ENCODE measurements at places on chromosomes 6 and 20.

- no peak for DNase-seq
Measured at GRCh38 chr6:151738267-151738666, 69.2 kb upstream of the ESR1 start.

DNA sequence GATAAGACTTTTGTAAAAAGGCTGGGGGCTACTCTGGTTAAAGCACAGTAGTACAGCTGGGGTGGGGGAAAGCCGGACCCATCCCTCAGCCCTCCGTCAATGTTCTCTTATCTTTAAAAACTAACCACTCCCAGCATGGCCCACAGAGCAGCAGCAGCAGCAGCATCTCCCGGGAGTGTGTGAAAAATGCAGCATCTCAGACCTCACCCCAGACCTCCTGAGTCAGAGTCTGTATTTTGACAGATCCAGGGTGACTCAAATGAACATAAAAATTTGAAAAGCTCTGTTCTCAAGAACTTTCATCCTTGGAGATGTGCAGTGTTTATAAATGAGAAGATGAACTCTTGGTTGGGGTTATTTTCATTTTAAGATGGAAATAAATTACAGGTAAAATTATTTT, 277.7 kb upstream of the ECI2 start:
- DNase-seq = no peak

GRCh38 chr6:36242161-36242560, 27.7 kb upstream of the PNPLA1 start:
- DNase-seq = no peak

- no peak for DNase-seq
Measured at GRCh38 chr6:125198398-125198937, 44.9 kb downstream of the TPD52L1 start.

DNA sequence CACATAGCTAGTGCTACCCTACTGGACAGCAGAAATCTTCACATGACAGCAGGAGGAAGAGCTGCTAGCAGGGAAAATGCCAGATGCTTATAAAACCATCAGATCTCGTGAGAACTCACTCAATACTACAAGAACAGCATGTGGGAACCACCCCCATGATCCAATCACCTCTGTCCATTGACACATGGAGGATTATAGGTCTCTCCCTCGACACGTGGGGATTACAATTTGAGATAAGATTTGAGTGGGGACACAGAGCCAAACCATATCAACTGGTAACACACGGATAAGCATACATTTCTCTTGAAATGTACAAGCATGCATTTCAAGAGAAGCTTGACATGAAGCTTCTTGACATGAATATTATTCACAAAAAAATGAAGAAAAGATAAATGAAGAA, 64.1 kb downstream of the MMS22L start:
- no peak for DNase-seq

DNA sequence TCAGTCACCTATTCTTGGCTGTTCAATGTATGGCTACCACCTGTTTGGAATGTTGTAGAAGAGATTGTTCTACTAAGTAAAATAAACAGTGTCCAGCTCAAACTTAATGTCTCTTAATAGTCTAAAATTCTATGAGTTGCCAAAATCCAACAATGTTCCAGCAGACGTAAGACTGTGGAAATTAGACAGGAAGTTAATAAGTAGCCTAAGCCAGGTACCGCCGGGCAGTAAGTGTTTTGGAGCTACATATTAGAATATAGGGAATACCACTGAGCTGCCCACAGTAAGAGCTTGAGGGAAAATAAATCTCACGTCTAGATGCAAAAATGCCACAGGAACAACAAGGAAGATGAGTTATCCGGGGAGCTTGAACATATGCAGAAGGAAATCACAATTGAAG, 7.8 kb upstream of the MANEA start:
- no peak for DNase-seq

GRCh38 chr20:1637755-1638154, 17.9 kb upstream of the SIRPB1 start:
- no peak for DNase-seq

GRCh38 chr20:44657875-44658274, 6.4 kb upstream of the ADA start:
- no peak for DNase-seq

DNA sequence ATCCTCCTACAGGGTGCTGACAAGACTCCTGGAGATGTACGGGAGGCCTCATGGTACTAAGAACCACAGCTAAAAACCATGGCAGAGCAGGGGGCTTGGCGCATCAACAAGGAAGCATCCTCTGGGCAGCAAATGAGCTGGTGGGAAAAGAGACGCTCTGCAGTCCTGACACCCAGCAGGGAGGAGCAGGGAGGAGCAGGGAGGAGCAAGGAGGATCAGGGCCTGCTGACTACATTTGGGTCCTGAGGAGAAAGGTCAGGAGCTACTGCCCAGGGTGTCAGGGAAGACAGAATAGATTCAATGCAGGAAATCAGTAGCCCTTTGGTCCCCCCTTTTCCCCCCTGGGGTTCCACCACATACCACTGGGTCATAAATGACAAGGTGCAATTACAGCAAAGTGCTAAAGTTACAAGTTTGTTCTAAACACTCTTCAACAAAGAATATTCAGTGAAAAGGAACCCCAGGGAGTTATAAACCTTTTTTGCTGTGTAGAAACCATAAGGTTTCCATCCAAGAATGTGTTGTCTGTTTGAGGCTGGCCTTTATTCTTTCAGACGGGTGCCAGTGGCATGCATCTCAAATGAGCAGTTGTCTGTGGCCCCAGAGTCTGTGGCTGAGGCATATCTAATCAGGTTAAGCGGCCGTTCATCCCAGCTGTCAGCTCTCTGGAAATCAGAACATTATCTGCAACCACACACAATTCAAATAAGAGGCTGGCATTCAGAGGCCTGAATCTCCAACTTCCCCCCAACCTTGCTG, 325.0 kb downstream of the CDC5L start:
- DNase-seq = no peak

DNA sequence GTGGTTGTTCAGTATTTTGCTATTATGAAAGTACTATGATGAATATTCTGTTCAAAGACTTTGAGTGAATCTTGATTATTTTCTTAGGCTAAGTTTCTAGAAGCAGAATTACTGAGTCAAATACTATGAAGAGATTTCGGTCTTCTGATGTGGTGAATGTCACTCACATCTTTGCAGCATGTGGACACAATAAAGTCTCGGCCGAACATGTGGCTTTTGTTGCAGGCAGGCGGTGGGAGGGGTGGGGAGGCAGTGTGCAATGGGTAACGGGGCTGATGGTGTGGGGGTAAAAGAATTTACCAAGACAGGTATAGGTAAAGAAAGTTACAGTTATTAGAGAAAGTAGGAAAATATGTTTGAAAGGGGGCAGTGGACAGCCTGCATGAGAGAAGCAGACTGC, 156.4 kb upstream of the DTNBP1 start:
- no peak for DNase-seq

DNA sequence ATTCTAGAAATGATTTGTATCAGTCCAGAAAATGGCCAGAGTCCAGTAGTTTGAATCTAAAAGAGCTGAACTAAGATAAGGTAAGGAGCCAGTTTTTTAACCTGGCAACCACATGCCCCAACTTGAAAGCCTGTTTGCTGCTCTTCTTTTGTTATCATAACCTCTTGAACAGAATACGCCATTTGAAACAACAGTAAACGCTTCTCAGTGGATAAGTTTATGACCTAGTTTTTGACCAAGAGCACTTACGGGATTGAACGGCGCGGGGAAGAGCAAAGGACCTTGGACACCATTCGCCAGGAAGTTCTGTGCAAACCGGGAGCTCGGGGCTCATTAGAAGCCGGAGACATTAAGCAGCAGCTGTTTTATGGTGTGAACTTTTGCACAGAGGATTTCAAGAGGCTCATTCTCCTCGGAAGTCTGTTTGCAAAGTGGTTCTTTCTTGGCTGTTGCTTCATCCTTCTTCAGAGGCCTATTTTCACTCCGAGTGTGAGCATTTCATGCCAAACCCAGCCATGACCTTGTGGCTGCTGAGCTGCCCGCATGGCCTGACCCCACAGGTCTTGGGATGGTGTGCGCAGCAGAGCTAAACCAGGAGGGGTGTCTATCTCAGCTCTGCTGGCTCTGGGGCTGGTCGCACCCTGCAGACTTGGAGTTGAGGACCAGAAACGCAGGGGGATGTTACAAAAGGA, 215.1 kb downstream of the SOX4 start:
- DNase-seq = no peak

GRCh38 chr6:168385037-168385759, 55.8 kb upstream of the SMOC2 start:
- no peak for DNase-seq

DNA sequence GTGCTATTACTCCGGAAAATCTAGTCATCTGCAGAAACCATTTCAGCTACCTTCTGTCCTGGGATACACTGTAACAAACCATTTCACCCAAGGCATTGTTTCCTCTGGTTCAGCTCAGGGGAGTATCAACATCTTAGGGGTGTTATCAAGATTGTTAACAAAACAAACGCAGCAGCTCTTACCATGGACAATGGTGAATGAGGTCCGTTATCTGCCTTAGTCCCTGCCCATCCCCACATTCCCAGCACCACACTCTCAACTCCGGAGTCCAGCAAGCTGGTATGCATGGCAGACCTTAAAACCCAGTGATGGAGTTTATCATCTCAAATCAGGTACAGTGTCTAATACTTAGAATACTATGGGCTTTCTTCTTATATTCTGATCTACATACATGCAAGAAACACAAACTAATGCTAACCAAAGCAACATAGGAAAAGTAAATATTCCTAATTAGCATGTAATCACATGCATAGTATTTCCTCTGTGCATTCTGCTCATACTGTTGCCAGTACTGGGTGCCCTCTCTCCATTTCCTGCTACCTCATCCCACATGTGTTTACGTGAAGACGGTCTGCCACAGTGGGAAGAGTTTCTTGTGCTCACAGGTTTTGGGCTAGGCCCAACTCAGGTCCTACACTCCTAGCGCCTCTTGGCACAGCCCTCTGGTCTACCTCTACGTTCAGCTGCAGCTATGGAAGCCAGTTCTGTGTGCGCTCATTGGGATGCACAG, 123.9 kb downstream of the DTNBP1 start:
- DNase-seq = no peak

DNA sequence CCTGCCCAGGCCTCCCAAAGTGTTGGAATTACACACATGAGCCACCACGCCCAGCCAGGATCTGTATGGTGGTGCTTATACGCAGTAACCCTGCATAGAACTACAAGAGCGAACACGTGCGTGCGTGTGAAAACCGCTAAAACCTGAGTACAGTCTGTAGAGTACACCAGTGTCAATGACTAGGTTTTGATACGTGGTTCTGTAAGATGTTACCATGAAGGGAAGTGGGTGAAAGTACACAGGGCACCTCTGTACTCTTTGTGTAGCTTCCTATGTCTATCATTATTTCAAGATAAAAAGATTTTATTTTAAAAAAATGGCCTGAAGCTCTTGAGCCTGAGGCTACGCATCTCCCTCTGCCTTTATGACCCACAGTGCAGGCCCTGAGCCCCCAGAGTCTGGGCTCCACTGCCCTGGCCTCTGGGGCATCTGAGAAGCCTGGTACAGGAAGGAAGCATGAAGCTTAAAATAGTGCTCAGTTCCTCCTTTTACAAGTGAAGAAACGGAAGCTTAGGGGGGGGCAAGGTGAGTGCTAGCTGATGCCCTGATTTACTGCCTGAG, 21.6 kb downstream of the LY86 start:
- peak; percentile 79 for DNase-seq

DNA sequence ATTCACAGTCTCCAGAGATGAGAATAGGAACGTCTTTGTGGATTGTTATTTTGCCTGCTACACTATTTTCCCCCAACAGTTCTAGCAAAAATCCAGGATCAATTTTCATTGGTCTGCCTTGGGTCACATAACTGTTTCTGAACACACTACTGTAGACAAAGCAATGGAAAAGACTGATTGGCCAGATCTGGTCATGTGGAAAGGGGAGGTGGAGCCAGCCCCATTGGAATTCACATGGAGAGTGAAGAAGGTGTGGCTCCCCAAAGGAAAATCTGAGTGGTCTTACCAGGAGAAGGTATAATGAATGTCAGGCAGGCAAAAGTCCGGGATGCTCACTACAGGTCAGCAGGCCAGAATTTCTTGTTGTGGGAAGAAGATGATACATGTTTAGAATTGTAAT, 9.5 kb upstream of the TP53RK start:
- DNase-seq = no peak

DNA sequence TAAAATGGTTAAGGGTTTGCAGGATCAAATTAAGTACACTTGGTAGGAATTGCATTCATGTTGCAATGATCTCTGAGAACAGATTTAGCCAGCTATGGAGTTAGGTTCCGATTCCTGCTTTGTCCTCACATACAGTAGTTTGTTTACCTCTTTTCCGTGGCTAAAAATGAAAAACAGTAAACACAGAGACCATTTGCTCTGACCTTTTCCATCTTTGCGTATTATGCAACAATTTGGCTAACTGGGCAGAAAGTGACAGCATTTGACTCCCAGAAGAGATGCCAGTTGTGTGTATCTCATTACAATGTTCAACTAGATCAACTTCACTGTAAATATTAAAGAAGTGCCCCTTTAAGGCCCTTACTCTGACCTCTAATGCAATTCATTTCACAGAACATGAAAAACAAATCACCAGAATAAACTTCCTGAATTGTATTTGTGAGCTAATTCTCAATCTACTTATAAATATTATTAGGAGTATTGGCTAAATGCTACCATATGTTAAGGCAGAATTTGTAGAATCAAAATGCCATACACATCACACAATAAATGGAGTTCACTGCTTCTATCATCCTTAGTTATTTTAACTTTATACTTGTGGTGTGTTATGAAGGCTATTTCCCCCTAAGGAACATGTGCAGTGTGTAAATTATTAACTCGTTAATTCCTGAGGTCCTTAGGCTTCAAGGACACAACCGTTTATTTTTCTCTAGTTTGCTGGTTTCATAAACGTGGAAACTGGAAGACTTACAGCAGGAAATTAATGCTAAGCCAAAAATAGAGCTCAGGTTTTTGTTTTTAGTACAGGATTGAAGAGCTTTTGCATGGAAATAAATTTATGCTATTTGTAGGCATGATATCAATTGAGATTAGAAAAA, 380.7 kb upstream of the CITED2 start:
- no peak for DNase-seq

GRCh38 chr6:136528477-136528876, 21.7 kb downstream of the MAP7 start:
- DNase-seq = no peak

- DNase-seq = no peak
Measured at GRCh38 chr6:39617026-39617425, 108.2 kb downstream of the KIF6 start.

DNA sequence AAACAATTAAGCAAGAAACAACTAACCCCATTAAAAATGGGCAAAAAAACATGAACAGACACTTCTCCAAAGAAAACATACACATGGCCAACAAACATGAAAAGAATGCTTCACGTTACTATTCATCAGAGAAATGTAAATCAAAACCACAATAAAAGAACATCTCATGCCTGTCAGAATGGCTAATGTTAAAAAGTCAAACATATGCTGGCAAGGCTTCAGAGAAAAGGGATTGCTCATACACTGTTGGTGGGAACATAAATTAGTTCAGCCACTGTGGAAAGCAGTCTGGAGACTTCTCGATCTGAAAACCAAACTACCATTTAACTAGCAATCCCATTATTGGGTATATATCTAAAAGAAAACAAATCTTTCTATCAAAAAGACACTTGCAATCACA, 217.5 kb downstream of the TINAG start:
- no peak for DNase-seq

Measured in activated naive CD4-positive, alpha-beta T cell treated with anti-CD3 and anti-CD28 coated beads, Interleukin-2, amount 10 ng/mL, durations not matched to agents 7 days and 5 days (primary cell).